ENCODE measurements at places on chromosomes 16 and 17. TPM values are rescaled to one million over a fixed set of nuclear protein-coding genes. Genes with fewer than 3 reads are reported as not detected.

- no peak overlapping the region for H3K4me3 ChIP-seq
- H3K36me3 ChIP-seq, result no peaks in the 10 kb centered on the region
- DNase-seq, result no peak
- H3K27ac ChIP-seq, result no peak overlapping the region
These were observed 3.2 kb downstream of the SLC22A31 start for GRCh38 chr16:89197033-89197632.

- DNase-seq, result no peak
- H3K27me3 ChIP-seq, result no peaks in the 10 kb centered on the region
- H3K36me3 ChIP-seq, result no peaks in the 10 kb centered on the region
- H3K4me1 ChIP-seq, result no peaks in the 10 kb centered on the region
- no peak overlapping the region for H3K27ac ChIP-seq
- H3K4me3 ChIP-seq, result no peak overlapping the region
These were observed 229.9 kb upstream of the CIBAR2 start for GRCh38 chr16:85341972-85342695.

The KRTAP17-1 gene
- total RNA-seq, result 0.09 TPM

GRCh38 chr17:40553694-40554534 lies 11.4 kb downstream of the CCR7 start:
- H3K27me3 ChIP-seq, result no peaks in the 10 kb centered on the region
- H3K36me3 ChIP-seq, result no peaks in the 10 kb centered on the region
- H3K4me3 ChIP-seq, result peak overlapping the region; percentile 24
- no peak for DNase-seq

The ACSM2A gene
- total RNA-seq, result 0.05 TPM

GRCh38 chr17:79337053-79337452 lies 262.4 kb downstream of the ENGASE start:
- no peak overlapping the region for H3K27ac ChIP-seq
- no peaks in the 10 kb centered on the region for H3K36me3 ChIP-seq
- H3K27me3 ChIP-seq, result no peaks in the 10 kb centered on the region
- no peak for DNase-seq

DNA sequence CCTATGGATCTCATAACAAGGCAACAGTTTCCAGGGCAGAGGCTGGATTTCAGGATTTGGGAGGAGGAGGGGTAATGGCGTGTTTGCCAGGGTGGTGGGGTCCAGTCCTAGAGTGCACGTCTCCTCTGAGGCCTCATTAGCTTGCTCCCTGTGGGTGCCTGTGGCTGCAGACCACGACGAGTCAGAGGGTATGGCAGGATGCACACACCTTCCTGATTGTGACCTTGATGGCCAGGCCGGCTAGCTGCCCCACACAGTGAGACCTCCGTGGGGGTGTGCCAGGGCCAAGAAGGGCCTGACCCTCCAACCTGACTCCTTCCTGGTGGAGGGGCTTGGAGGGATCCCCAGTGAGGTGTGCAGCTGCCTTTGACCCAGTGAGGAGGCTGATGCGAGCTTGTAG lies 4.0 kb upstream of the SMTNL2 start:
- H3K27ac ChIP-seq, result no peak overlapping the region
- H3K27me3 ChIP-seq, result peaks cover 24% of the 10 kb centered on the region
- H3K36me3 ChIP-seq, result no peaks in the 10 kb centered on the region

DNA sequence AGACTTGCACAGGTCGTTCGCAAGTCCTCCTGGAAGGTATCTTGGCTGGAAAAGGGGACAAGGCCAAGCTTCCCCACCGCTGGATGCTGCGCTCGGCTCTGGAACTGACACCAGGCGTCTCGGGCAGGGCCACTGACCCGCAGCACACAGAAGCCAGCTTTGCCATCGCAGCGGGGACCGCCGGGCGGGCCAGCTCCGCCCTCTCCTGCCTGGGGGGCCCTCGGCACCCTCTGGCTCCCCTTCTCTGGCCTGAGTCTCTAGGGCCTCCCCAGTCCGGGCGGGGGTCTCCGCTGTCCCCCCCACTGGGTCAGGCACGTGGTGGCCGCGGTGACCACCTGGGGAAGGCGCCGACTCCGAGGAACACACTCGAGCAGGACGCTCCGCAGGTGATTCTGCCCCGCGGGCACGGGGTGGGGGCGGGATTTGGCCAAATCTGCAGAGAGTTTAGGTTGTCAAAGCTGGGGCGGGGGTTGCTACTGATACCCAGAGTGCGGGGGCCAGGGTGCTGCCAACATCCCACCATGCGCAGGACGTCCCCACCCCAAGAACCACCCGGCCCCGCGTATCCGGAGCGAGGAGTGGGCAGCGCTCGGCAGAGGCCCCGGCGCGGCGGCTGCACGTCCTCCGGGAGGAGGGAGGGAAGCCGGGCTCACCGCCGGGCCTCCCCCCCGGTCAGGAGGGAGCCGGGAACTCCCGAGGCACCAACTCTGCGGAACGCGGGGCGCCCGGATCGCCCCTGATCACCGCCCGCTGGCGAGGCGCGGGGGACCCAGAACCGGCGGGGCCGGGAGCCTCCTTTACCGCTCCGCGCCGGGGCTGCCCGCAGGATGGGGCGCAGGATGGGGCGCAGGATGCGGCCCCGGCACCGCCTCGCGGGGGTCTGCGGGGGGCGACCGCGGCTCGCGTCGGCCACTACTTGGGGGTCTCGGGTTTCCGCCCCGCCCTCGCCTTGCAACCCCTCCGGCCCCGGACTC lies 744 bp upstream of the METRNL start:
- no peak overlapping the region for H3K27ac ChIP-seq
- H3K4me3 ChIP-seq, result peak overlapping the region; percentile 60
- peaks cover 9% of the 10 kb centered on the region for H3K4me1 ChIP-seq

DNA sequence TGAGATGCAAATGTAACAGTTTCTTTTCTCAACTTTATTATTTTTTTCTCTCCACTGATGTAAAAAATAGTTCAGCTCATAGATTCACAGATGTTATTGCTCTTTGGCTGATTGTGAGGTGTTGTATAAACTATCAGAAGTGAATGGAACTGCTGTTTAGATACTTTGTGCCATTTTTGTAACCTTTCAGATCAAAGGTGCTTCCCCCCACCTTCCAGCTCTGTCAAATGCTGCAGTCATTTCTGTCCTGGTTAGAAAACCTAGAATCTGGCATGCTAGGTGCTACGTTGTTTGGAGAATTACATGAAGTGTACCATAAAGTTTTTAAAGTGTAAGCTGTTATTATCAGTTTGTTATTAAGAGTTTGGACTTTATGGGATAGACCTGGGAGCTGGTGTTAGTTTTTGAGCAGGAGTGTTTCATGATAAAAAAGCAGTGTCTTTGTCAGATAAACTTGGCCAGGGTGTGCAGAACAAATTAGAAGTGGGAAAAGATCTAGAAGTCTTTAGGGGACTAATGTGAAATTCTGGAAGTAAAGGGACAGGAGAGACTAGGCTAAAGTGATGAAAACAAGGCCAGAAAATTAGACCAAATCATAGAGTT lies 1.8 kb upstream of the WIPI1 start:
- no peak overlapping the region for H3K27ac ChIP-seq
- peaks cover 51% of the 10 kb centered on the region for H3K4me1 ChIP-seq
- H3K4me3 ChIP-seq, result no peak overlapping the region
- no peak for DNase-seq

The CCL7 gene
- 0.47 TPM for total RNA-seq

DNA sequence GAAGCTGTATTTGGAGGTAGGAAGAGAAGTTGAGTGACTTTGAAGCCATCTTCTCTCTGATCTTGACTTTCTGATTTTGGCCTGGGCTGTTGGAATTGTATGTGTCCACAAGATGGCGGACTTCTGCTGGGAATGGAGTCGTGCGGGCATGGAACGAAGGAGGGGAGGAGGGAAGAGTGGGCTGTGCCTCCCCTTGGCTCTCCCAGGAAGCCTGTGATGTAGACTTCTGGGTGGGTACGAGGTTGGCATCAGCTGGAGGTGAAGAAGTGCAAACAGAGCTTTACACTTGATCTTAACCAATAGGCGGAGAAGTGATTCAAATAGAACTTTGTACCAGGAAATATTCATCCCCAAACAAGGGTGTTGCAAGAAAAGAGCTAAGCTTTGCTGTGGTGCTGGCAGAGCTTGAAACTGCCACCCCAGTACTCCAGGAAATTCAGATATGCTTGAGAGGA lies 7.4 kb upstream of the TMEM220 start:
- no peak overlapping the region for H3K27ac ChIP-seq
- no peak for DNase-seq
- H3K4me3 ChIP-seq, result no peak overlapping the region
- H3K36me3 ChIP-seq, result no peaks in the 10 kb centered on the region

The TMEM256 gene
- total RNA-seq, result 109 TPM

The SLC6A2 gene
- total RNA-seq, result 0.14 TPM

The RCVRN gene
- under 0.01 TPM for total RNA-seq

DNA sequence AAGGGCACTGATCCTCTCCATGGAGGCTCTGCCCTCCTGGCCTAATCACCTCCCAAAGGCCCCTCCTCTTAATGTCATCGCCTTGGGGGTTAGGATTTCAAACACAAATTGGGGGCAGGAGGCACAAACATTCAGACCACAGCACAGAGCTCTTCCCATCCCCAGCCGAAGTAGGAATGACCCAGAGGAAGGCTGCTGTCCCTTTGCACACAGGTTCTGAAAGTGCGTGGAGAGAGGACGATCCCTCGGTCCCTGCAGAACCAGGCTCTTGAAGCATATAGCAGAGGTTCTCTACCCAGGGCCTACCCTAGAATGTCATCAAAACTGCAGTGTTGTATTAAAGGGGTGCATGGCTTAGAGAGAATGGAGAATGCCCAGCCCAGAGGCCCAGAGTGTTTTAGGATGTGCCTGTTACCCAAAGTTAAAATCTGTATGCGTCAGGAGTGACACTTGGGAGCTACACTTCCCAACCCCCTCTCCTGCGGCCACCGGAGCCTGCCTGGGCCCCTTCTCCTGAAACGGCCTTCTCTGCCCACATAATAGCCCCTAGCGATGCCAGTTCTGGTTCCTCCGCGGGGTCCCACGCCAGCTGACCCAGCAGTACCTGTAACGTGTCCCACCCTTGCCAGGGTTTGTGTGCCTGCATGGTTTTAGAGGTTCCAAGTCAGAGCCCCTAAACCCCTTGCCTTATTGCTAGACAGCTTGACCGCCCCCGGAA lies 159.5 kb upstream of the CACNG5 start:
- no peak for DNase-seq
- no peaks in the 10 kb centered on the region for H3K4me1 ChIP-seq
- no peaks in the 10 kb centered on the region for H3K27me3 ChIP-seq
- H3K36me3 ChIP-seq, result no peaks in the 10 kb centered on the region

The CRHR1 gene
- 0.05 TPM for total RNA-seq

The KRT33B gene
- 1.7 TPM for total RNA-seq

GRCh38 chr17:31328160-31328535 lies 6.7 kb upstream of the EVI2A start:
- H3K27ac ChIP-seq, result no peak overlapping the region
- DNase-seq, result no peak
- no peaks in the 10 kb centered on the region for H3K27me3 ChIP-seq
- peaks cover 17% of the 10 kb centered on the region for H3K36me3 ChIP-seq
- no peak overlapping the region for H3K4me3 ChIP-seq

DNA sequence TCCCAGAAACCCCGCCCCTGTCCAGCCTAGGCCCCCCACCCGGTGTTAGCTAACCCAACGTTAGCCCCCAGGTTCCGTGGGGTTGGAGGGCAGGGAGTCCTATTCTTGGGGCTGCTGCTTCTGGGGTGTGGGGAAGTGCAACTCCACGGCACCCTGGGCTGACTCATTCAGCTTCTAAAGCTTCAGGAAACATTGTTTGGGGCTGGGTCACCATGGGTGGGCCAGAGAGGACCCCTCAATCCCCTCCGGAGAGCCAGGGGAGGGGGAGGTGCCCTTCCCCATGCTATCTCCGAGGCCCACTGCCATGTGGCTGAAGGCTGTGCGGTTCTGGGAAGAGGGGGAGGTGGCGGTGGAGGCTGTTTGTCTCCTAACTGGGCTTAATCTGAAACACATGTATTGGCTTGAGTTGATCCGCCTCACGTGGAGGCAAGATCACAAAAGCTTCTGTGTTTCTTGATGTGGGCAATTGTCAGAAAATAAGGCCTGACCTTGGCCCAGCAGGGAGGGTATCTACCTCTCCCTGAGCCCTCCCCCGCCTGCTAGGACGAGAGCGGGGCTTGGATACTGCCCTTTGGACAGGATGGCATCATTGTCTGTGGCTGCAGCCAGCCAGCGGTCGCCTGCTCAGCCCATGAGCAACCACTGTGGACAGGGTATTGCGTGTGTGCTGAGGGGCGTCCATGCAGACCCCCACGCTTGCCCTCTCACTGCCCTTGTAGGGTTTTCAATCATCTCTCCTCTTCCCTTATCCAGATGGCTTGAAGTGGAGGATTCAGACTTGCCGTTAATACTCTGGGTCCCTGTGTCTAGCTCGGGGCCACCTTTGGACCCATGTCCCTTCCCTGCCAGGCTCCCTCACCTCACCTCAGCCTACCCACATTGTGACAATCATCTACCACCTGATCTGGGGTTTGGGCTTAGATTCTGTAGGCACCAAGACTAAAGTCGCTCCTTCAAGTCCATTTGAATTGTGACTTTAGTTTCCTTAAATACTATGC lies 1.3 kb downstream of the SERPINF1 start:
- no peaks in the 10 kb centered on the region for H3K36me3 ChIP-seq
- H3K27ac ChIP-seq, result peak overlapping the region; percentile 90

GRCh38 chr16:66493490-66494401 lies 56.2 kb downstream of the TK2 start:
- no peak for DNase-seq
- H3K4me3 ChIP-seq, result no peak overlapping the region
- H3K4me1 ChIP-seq, result peaks cover 7% of the 10 kb centered on the region
- H3K36me3 ChIP-seq, result no peaks in the 10 kb centered on the region
- no peak overlapping the region for H3K27ac ChIP-seq

DNA sequence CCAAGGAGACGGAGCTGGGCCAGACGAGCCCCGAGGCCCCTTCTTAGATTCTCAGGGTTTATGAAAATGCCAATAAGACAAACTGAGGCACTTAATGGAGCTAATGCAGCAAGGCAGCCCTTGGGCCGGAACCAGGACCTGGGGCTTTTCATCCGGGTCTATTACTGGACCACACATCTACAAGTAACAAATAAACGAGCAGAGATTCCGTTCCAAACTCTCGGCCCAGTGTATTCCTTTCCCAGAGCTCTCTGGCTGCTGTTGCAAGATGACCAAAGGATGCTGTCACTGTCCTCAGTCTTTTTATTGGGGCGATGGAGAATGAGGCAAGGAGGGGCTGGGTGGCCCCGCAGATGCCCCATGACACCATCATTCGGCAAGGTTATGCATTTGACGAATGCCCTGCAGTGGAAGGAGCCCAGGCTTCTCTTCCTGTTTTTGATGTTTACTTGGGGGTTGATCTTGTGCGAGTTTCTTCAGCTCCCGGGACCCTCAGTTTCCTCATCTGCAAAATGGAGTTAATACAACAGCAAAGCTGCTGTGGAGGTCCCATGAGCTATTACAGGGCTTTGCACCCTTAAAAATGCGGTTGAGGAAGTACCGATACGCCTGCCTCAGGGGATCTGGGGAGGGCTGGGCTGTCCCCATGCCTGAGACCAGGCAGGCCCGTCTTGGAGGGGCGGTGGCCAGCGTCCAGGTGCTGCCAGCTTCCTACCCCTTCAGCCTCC lies 1.1 kb upstream of the NTN1 start:
- peaks cover 95% of the 10 kb centered on the region for H3K27me3 ChIP-seq
- peak overlapping the region; percentile 79 for H3K4me3 ChIP-seq
- DNase-seq, result no peak
- H3K27ac ChIP-seq, result no peak overlapping the region
- H3K36me3 ChIP-seq, result no peaks in the 10 kb centered on the region

The ABCA8 gene
- 0.76 TPM for total RNA-seq

GRCh38 chr16:56637814-56638750 lies at the start of gene MT1A:
TSS of gene MT1A (plus strand) at chr16:56638666. CDS start at chr16:56638739, 73 bp downstream.
- H3K27me3 ChIP-seq, result peaks cover 70% of the 10 kb centered on the region
- H3K27ac ChIP-seq, result no peak within 1 kb of the TSS
- no peak within 1 kb of the TSS for H3K4me3 ChIP-seq
- H3K36me3 ChIP-seq, result no peaks in the 10 kb centered on the region
